Fibroblast of skin of back (primary cell): ENCODE measurements at places on chromosomes 5 and 9.

GRCh38 chr5:9557696-9558095 lies 11.8 kb upstream of the SEMA5A start:
- peak; percentile 69 for DNase-seq

- peak; percentile 79 for DNase-seq
Measured at GRCh38 chr9:107484117-107484723, 5.3 kb downstream of the KLF4 start.

- DNase-seq, result no peak
Measured at GRCh38 chr9:84492366-84493159, 152.0 kb upstream of the SLC28A3 start.

- no peak for DNase-seq
Measured at GRCh38 chr9:136996361-136997292, at the start of gene CLIC3. Gene CLIC3 (minus strand): TSS chr9:136996568. CDS start chr9:136996543, 25 bp downstream.

- no peak for DNase-seq
Measured at GRCh38 chr5:1885404-1885755, 2.7 kb upstream of the IRX4 start.

DNA sequence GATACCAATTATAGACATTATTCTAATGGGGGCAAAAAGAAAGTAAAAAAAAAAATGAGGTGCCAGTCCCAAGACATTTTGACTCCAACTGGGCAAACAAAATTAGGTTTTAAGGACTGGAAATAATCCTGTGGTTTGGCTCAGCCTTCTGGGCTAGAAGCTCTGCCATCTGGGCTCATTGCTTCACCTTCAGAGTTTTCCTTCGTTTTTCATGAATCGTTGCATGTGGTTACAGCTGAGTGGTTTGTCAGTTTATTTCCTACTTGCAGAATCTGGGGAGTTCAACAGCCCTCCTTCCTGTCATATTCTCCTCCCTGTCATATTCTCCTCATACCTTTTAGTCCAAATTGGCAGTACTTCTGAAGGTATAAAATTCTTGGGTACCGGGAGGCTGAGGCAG lies 12.0 kb downstream of the UGT3A2 start:
- DNase-seq, result no peak

DNA sequence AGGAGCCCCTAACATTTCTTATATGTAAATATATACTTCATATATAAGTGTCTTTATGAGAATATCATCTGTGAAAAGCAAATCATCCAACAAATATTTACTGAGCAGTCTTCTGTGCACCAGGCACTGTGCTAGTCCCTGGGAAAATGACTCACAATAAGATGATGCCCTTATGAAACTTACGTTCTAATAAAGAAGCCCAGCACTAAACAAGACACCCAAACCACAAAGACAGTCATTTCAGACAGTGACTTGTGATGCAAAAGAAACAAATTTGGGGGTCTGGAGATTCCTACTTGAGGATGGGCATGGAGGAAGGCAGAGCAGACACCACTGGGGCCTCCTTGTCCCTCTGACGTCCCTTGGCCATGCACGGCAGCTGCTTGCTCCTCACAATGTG lies 30.6 kb upstream of the PPP1R2B start:
- DNase-seq, result peak; percentile 18

GRCh38 chr9:89611425-89611824 lies 6.6 kb downstream of the GADD45G start:
- DNase-seq, result no peak

- DNase-seq, result no peak
Measured at GRCh38 chr5:175816348-175816747, 55.0 kb upstream of the CPLX2 start.

GRCh38 chr5:92885950-92886349 lies 695.1 kb downstream of the NR2F1-AS1 start:
- no peak for DNase-seq

DNA sequence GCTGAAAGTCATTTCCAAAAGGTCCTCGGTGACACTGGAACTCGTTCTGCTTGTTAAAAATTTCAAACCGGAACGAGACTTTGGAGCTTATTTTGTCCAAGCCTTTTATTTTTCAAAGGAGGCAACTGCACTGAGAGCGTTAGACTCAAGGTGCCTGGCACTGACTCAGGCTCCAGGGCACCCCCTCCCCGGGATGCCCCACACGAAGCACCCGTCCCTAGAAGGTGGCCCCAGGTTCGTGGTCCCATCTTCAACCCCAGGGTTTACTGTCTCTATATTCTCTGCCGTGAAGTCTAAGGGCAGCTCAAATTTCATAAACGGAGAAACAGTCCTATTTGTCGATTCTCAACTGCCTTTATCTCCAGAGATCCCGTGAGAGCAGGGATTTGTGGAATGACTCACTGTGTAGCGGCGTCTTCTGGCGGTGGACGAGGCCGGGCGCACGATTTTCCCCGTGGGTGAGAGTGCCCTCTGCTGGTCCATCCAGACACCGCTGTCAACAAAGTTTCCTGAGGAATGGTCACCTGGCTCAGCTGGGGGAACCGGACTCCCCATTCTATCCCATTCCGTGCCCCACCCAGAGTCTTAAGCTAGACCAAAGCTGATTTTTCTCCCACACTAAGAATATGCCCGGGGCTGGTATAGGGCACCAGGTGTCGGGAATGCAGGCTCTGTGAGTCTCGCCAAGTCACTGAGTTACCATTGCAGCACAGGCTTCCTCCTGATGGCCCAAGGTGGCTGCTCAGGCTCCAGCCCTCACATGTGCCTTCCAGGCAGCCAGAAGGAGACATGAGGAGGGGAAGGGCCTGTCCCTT lies 27.1 kb upstream of the SLC6A19 start:
- DNase-seq, result peak; percentile 75

- no peak for DNase-seq
Measured at GRCh38 chr9:137670391-137671195, 51.8 kb downstream of the EHMT1 start.

DNA sequence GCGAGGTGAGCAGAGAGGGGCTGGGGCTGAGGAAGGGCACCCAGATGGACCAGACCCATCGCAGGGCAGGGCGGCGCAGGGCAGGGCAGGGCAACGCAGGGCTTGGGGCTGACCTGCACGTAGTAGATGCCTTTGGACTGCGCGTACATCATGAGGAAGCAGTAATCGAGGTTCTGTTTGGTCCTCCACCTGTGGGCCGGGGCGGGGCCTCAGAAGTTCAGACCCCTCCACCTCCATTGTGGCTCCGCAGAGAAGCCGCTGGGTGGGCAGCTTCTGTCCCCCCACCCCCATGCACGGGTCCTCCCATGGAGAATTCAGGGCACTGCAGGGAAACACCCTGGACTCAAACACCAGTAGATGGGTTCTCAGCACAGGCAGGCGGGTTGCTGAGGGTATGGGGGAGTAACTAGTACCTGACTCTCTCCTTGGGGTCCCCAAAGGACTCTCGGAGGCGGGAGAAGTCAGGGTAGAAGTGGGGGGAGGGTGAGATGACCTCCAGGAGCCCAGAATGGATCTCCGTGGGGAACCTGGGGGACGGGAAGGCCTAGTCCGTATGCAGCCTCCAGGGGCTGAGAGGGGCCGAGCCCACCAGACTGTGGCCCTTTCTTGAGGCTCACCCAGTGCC lies 6.4 kb downstream of the LTC4S start:
- no peak for DNase-seq

DNA sequence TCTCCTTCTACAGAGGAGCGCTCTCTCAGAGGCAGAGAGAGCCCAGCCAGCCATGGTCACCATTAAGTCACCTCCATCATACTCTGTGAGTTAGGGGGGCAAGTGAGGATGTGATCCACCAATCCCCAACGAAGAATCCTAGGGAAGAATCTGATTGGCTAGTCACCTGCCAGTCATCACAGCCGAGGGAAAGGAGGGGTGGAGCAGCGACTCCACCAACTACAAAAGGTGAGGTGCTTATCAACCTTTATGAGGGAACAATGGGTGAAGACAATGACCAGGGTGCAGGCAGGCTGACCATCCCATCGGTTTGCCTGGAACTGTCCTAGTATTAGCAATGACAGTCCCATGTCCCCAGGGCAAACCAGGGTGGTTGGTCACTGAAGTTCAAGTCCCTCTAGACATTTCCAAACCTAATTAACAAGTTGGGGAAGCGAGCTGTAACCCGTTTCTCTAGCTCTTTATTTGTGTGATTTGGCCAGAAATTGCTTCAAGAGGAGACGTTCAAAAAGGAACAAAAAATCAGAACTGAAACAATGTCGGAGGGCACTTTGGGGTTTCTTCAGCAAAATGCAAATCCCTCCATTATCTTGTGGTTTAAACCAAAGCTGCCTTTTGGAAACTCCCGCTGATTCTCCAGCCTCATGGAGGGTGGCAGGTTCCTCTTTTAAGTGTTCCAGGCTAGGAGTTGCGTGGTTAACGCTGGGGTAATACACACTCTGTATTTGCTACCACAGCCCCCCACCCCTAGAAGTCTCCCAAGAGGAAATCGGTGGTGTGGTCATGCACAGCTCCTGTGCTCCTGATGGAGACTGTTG lies 18.8 kb upstream of the FCN1 start:
- DNase-seq, result no peak

- DNase-seq, result no peak
Measured at GRCh38 chr5:65482296-65482735, 596 bp upstream of the ADAMTS6 start.

GRCh38 chr5:147410496-147411358 lies 99.1 kb downstream of the DPYSL3 start:
- DNase-seq, result no peak

DNA sequence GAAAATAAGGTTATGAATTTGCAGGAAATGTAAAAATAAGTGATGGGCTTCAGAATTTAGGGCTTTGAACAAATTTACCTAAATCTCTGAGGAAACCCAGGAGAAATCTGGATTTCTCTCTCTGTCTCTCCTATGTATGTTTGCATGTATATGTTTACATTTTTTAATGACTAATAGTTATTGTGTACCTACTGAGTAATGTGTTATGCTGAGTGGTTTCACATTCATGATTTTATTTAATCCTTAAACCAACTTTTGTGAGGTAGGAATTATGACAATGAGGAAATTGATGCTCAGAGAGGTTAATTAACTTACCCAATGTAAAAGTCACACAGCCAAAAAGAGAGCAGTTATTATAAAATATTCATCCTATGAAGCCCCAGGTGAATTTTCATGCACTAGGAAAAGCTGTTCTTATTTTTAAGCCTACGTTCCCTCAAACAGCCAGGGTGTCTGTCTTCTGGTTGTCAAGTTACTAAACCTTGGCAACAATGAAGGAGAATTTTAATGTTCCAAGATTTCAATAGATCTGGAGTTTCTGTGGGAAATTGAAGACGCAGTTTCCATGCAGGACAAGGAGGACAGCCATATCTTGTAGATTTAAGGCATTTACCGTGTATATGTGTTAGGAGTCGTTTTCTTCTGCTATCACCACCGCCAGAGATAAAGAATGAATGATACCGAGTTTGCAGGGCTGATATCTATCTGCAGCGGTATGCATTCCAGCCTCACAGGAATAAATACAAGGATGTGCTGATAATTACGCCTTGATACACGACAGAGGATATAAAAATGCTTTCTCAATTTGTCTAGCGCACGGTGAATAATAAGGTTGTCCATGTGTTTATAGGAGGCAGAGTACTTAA lies 484.8 kb downstream of the ZSWIM6 start:
- no peak for DNase-seq

GRCh38 chr9:135040892-135041291 lies 46.6 kb upstream of the OLFM1 start:
- DNase-seq, result no peak

DNA sequence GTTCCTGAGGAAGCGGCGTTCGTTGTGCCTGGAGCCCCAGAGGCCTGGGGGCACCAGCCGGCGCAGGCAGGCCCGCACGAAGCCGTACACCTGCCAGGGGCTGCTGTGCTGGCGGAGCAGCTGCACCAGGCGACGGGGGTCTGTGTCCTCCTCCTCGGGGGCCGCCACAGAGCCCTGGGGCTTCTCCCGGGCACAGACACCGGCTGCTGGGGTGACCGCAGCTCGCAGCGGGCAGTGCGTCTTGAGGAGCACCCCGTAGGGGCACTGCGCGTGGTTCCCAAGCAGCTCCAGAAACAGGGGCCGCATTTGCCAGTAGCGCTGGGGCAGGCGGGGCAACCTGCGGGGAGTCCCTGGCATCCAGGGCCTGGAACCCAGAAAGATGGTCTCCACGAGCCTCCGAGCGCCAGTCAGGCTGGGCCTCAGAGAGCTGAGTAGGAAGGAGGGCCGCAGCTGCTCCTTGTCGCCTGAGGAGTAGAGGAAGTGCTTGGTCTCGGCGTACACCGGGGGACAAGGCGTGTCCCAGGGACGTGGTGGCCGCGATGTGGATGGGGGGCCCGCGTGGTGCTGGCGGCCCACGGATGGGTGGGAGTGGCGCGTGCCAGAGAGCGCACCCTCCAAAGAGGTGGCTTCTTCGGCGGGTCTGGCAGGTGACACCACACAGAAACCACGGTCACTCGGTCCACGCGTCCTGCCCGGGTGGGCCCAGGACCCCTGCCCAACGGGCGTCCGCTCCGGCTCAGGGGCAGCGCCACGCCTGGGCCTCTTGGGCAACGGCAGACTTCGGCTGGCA lies 1.3 kb downstream of the TERT start:
- DNase-seq, result no peak

DNA sequence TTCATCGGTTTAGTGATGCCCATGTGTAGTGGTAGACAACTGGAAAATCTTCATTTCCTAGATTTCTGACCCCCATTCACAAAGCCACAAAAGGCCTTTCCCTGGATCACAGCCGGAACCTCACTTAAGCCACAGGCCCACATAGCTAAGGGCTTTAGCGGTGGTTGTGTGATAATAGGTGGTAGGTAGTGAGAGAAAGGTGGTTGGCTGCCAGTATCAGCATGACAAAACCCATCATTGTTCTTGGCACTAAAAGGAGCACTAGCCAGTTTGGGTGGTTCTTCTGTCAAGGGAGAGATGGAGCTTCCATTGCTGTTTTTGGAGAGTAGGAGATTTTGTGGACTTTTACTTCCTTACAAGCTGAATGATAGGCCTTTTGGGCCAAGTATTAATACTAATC lies 9.7 kb upstream of the SLC36A2 start:
- no peak for DNase-seq

DNA sequence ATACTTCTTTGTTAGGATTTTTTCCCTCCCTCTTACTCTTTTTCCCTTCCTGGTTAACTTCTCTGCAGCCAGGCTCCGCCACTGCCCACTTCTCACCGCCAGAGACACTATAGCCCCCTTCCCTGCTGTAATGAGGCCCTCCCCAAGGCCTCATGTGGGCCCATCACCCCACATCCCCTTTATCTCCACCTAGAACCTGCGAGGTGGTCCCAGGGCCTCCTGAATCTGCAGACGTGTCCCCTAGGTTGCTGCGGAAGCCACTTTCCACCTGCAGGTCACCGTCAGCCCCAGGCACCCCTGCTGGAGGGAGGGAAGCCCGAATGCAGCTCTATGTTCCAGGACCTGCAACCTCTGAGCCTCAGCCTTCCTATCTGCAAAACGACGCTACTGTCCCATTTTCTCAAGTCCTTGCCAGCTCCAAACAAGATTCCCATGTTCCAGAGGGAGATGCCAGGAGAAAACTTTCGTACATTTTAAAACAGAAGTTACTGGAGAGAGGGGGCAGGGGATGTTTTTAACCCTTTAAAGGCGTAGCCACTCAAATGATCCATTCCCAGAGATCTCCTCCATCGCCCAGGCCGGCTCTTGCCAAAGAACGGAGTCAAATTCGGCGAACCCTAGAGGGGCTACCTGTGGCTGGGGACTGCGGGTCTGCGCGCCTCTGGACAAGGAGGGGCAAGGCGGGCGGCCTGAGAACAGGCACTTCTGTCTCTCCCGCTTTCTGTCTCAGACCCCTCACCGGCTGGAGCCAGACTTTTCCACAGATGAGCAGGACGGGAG lies 929 bp downstream of the SH3PXD2B start:
- DNase-seq, result peak; percentile 82

- DNase-seq, result peak; percentile 24
Measured at GRCh38 chr9:126861707-126862103, 1.3 kb downstream of the ZBTB34 start.
